GM12864 (cell line): ENCODE measurements at places on chromosomes 5 and 9.

DNA sequence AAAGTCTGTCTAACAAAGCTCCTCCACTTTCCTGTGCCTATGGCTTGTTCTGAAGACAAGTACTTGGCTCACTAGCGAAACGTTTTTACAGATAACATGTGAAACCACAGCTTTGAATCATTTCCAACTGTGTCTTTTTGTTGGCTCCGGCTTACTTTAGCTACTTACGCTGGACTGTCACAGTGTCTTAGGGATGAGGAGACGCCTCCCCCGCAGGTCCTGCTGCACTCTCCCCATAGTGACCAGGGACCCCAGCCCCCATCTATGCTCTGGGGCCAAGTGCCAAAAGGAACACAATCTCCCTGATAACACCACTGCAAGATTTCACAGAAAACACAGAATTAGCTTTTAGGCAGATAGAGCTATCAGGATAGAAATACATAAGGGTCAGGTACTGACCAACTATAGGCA is 219.1 kb downstream of the ADAMTS6 start:
- DNase-seq: no peak

- no peak for DNase-seq
These were observed 5.5 kb downstream of the PRSS3 start for GRCh38 chr9:33800886-33801285.

DNA sequence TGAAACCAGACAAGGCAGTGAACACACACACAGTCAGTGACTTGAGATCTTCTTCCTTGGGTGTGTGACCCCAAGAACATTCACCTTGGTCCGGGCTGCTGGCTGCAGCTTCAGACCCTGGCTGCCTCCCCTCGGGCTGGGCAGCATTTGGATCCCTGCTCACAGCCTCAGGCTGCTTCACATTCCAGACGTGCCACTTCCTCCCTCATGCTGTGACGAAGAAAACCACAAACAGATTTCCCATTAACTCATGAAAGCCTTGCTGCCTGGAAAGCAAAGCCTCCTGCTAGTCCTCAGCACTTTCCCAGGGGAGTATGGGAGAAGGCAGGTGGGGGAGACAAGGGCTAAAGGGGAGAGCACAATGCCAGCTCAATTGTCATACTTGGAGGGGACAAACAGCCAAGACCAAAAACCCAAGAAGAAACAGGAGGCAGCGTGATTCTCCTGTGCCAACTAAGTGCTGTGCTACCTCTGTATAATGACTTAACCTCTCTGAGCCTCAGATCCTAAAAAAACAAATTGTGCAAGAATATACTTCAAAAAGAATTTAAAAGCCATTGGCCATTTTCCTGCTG is 594.6 kb upstream of the BRINP1 start:
- no peak for DNase-seq

- DNase-seq: no peak
These were observed 22.8 kb upstream of the SLC25A51 start for GRCh38 chr9:37926737-37927118.

DNA sequence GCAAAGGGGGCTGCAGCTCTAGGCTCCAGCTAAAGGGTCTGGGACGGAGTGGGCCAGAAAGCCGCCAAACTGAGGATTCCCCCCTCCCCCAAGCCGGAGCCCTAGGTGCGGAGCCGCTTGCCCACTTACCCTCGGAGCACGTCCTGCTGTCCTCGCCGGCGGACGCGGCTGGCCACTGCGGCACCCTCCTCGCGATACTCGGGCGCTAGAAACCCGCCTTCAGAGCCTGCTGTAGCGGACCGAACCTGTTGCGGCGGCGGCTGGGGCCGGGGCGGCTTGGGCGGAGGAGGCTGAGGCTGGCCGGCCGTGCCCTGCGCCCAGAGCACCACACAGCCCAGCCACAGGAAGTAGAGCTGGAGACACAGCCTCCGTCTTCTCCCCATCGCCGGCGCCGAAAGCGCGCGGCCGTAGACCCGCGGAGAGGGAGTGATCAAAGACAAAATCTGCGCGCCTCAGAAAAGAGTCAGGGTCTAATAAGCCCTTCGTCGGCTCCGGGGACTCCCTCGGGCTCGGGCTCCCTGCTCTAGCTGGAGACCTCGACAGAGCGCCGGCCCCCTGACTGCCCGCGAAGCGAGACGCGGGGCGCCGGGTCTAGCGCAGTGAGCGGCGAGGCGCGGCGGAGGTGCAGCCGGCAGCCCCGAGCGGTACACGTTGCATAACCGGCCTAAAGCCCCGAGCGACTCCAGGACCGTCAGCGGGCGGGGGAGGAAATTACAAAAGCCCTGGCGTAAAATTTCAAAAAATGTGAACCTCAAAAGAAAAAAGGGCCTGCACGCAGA is 635 bp downstream of the FBN2 start:
- no peak for DNase-seq

- DNase-seq: no peak
These were observed 11.7 kb downstream of the SPIN1 start for GRCh38 chr9:88399966-88400365.
